ENCODE measurements at places on chromosomes 3 and 15.

GRCh38 chr15:49721091-49721490 lies 100.2 kb downstream of the DTWD1 start:
- no peak for DNase-seq

DNA sequence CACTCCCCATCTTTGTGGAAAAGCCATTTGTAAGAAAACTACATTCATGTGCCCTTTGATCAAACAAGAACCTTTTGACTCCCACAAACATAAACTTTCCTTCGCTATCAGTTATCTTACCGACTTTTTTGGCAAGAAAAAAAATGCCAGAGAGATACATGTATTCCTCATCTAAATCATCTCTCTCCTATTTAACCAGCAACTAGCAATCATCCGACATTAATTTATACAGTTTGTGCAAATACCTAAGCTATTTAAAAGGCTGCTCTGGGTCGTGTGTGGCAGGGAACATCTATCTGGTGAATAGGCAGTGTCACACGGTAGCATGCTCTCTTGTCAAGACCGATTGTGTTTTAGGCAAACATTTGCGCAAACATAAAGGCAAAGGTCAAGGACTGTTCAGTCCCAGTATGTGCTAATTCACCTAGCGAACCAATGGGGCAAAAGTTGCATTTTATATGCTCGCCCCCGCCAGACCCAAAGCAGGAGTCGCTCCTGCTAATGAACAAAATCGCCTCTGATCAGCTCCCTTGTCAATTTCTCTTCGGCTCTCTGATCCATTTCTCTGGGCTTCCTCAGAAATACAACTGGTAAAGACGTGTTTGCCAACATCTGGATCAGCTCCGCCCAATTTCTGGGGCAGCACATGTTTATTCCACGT lies 37.7 kb downstream of the ZIC4 start:
- no peak for DNase-seq

GRCh38 chr3:170745211-170745718 lies 124.7 kb downstream of the RPL22L1 start:
- no peak for DNase-seq

DNA sequence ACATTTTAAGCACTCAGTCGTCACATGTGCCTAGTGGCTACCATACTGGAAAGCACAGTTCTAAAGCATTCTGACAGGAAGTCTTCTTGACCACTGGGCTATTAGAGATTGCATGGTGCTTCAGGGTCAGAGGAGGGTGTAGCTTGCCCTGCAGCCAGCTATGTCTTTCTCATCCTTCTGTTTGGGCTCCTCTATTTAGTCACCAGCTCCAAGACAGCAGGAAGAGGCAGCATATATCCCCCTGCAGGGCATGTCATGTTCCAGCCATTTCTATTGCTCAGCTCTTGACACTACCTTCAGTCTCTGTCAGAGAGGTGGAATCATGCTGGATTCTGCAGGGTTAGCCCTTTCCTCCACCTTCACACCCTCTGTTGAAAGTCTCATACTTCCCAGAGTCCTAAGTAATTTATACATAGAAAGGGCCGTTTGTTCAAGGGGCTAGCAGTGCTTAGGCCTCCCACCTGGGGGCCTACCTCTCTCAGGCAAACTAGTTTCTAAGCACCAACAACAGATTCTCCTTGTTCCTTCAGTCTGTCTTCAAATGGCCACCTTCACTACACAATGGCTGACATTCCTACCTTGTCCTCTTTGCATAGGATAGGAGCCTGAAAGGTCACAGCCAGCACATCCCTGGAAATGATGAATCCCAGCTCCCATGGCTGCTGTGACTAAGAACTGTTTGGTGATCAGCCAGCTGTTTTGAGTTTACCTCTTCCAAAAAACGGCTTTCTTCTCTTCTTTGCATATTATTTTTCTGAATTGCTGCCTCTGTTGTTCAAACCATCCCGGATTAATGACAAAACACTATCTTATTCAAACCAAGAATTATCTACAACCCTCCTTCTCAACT lies 115.7 kb upstream of the BFSP2 start:
- no peak for DNase-seq

- peak; percentile 29 for DNase-seq
These were observed 722.9 kb upstream of the CFAP20DC start for GRCh38 chr3:59772416-59773408.

DNA sequence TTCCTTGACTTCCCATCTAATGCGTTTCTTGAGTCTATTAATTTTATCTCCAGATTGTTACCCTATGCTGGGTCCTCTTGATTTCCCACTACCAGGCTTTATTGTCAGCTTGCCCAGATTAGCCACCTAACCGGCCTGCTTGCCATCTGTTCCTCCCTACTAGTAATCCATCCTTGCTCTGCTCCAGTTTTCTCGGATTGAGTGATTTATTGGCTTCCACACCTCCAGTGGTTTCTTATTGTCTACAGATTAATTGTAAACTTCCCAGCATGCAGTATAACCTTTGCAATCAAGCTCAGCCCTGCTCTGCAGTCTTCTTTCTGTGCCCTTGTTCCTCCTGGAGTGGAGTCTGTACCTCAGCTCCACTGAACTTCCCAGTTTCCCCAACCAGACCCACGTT lies 63.4 kb downstream of the ARHGEF26 start:
- no peak for DNase-seq

DNA sequence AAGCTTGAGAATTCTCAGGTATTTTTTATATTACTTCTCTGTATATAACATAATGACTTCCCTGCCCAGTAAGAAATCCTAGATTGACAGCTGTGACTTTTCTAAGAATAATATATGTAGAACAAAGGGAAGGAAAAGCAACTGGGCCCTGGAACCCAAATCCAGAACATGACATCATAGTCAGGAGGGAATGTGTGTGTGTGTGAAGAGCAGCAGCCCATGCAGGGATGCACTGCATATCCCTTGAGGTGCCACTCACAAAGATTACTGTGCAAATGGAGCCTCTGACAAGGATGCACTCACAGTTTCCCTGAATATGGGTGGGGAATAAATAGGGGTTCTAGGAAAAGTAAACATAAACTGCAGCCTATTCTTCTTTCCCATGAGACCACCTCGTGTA lies 279.5 kb downstream of the NEK10 start:
- DNase-seq: no peak

DNA sequence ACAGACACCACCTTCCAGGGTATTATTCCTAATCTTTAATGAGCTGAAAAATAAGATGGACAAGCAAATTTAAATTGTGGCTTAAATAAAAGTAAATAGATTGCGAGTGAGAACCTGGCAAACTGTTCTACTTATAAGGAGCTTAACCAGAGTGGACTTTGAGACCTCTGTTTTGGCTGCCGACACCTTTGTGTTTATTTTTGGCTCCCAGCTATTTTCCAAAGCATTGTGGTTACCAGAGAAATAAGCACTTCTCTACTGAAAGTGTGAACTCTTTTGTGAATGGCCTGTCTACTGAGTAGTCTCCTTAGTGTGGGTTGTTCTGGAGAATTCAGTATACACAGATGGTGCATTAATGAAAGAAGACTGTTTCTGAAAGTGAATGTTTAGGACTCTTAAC lies 109.4 kb downstream of the ATP8B4 start:
- DNase-seq: no peak
